ENCODE measurements at places on chromosomes 12 and 14.

DNA sequence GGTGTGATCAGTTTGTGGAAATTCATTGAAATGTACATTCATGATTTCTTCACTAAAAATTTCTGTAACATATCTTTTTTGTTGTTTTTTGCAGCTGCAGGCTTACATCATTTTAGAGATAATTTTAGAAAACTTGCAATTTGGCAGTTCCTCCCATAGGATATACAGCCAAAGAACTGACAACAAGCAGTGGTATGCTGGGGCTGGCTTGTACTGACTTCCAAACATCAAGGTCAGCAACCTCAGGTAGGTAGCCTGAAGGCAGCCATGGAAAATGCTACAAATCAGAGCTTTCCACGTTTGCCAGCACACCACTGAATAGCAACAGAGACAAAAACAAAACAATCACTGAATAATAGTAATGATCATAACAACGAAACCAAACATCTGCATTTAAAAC lies 21.2 kb downstream of the TRIM9 start:
- no peak for DNase-seq

DNA sequence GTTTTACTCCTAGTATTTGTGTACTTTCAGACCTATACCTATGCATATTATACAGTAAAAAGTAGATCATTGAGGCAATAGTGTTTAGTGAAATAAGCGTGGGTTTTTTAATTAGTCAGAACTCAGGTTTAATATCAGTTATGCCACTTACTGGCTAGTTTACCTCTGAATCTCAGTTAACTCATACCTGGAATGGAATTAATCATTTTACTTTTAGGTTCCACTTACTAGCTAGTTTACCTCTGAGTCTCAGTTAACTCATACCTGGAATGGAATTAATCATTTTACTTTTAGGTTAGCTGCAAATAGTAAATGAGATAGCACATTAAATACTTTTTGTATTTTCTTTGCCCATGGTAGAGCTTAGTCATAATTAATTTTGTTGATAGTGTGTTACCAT lies 475.7 kb downstream of the CCER1 start:
- DNase-seq: no peak

DNA sequence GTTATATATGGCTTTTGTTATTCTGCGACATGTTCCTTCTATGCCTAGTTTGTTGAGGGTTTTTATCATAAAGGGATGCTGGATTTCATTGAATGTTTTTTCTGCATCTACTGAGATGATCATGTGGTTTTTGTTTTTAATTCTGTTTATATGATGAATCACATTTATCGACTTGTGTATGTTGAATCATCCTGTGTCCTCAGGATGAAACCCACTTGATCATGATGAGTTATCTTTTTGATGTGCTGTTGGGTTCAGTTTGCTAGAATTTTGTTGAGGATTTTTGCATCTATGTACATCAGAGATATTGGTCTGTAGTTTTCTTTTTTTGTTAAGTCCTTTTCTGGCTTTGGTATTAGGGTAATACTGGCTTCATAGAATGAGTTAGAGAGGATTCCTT lies 291.2 kb downstream of the AKAP6 start:
- no peak for DNase-seq

GRCh38 chr12:110180591-110181005 lies 56.4 kb downstream of the IFT81 start:
- DNase-seq: no peak

DNA sequence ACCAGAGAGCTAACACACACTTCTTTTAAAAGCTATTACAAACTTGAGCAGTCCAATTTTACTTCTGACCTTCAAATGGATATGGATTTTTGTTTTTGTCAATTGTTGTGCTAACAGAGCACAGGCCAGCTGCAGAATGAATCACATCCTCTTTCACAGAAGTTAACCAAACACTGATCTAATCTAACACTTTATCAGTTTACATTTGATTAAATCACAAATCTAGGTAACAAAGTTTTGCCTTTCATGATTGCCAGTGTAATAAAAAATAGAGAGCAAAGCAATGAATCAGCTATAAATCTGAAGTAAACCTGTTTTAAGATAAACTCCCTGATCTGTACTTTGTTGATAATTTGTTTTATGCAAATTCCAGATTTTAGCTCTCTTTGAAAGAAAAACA lies 273.1 kb upstream of the RGS6 start:
- no peak for DNase-seq

DNA sequence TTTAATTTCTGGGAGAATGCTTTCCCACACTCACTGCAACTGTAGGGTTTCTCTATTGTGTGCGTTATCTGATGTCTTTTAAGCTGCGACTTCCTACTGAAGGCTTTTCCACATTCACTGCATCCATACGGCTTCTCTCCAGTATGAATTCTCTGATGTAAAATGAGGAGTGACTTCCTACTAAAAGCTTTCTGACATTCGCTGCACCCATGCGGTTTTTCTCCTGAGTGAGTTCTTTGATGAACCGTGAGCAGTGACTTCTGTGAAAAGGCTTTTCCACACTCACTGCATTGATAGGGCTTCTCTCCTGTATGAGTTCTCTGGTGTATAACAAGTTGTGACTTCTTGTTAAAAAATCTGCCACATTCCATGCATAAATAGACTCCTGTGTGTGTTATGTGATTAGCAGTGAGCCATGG lies 29.7 kb downstream of the ZNF605 start:
- no peak for DNase-seq

DNA sequence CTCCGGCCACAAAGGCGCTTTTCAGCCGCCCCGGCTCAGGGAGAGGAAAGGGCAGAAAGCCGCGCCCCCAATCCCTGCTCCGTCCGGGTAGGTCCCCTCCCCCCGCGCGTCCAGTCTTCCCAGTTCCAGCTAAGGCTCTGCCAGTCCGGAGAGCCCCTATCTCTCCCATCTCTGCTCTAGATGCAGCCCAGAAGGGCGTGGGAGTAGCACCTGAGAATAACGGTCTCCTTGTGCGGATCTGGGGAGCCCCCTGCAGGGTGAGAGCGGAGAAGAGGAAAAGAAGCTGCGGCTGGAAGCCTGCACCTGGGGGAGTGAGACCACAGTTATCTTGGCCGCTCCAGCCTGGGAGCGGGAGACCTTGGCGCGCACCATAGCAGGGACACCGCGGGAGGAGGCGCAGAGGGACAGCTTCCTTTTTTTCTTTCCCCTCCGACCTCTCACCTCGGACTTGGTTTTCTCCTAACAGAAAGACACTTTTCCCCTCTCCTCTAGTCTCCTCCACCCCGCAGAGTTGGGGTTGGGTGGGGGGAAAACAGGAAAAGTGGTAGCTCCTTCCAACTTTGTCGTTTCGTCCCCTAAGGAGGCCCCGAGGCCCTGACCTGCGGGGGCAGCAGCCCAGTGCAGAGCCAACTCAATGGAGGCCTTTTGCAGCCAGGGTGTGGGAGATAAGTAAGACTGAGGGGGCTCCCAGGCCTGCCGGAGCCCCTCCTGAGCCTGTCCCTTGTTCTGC lies 2.4 kb downstream of the DHH start:
- DNase-seq: no peak

DNA sequence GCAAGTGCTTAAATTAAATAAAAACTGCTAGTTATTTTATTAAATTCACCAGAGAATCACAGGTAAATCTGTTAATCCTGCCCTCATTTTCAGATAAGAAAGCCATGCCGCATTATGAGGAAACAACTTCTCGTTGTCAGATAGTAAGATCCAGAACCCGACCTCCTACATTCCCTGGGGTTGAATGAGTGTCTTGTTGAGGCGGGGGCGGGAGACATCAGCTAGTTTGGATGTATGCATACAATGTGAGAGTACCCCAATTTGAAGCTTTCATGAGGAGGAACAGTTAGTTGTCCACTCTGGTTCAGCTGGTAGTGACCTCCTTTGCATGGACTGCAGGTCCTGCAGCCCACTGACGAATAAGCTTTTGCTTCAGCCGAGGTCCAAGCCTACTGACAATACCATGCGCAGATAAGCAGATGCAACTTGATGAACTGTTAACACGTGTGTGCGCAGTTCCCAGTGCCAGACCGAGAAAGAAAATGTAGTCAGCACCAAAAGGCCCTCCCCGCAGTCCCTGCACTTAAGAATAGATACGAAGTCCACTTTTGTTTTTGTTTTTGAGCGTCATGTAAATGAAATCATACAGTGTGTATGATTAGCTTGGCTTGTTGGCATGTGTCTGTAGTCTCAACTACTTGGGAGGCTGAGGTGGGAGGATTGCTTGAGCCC lies 34.9 kb downstream of the EVL start:
- no peak for DNase-seq

GRCh38 chr14:25351269-25351668 lies 301.3 kb upstream of the STXBP6 start:
- DNase-seq: no peak

DNA sequence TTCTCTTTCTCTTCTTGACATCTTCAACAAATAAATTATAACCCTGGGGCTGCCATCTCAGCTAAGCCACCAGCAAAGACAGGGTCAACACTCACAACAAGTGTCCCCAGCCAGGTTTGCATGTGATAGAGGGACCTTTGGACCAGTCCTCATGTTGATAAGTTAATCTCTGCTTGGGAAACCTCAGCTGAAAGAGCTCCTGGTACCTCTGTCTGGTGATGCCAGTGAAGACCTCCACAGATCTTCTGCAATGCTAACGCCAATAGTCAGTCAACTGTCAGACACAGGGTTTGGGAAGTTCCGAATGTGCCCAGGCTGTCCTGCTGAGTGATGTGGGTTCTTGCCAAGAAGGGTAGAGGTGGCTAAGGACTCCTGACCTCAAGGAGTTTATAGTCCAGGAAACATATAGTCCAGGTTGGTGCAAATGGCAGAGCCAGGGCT lies 179.8 kb upstream of the GZMB start:
- no peak for DNase-seq
